PC-3 (cell line): ENCODE measurements at places on chromosomes 11 and 22. TPM values are rescaled to one million over a fixed set of nuclear protein-coding genes. Genes with fewer than 3 reads are reported as not detected.
A peak's percentile ranks its signal among the peaks of the same experiment; 100 is the strongest.

- peak; percentile 96 for DNase-seq
Observed at GRCh38 chr11:102599642-102600261, 25.4 kb downstream of the MMP20 start.

GRCh38 chr22:46815132-46815531, 52.7 kb downstream of the TBC1D22A start:
- no peak for DNase-seq

GRCh38 chr11:115759622-115760460, 255.6 kb upstream of the CADM1 start:
- DNase-seq = no peak

GRCh38 chr11:48170241-48171233, 46.1 kb upstream of the OR4B1 start:
- DNase-seq = no peak

Gene TNNT3
- not detected in 2 replicates for total RNA-seq

Gene GSTT2B
- 2.6 and 3.2 TPM in 2 replicates for total RNA-seq

- no peak for DNase-seq
Observed at GRCh38 chr11:35318977-35319925, 100.1 kb downstream of the SLC1A2 start.

- no peak for DNase-seq
Observed at GRCh38 chr11:12832480-12833224, 158.4 kb downstream of the TEAD1 start.

Gene CTSC
- 200 and 240 TPM in 2 replicates for total RNA-seq

Gene MAJIN
- not detected in 2 replicates for total RNA-seq
